Activated CD4-positive, alpha-beta T cell treated with anti-CD3 and anti-CD28 coated beads, Interleukin-2, amount 50 U/mL, for 48 hours (primary cell): ENCODE measurements at places on chromosomes 16 and 17.
A peak's percentile ranks its signal among the peaks of the same experiment; 100 is the strongest.

- no peak for DNase-seq
These were observed 4.4 kb upstream of the WFIKKN2 start for GRCh38 chr17:50830994-50831393.

DNA sequence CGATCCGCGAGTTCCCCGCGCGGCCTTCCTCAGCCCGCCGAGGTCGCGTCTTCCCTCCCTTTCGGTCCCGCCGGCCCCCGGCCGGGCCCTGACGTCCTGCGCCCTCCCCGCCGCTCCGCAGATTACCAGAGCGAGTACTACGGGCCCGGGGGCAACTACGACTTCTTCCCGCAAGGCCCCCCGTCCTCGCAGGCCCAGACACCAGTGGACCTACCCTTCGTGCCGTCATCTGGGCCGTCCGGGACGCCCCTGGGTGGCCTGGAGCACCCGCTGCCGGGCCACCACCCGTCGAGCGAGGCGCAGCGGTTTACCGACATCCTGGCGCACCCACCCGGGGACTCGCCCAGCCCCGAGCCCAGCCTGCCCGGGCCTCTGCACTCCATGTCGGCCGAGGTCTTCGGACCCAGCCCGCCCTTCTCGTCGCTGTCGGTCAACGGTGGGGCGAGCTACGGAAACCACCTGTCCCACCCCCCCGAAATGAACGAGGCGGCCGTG is 5.4 kb downstream of the LHX1 start:
- no peak for DNase-seq

DNA sequence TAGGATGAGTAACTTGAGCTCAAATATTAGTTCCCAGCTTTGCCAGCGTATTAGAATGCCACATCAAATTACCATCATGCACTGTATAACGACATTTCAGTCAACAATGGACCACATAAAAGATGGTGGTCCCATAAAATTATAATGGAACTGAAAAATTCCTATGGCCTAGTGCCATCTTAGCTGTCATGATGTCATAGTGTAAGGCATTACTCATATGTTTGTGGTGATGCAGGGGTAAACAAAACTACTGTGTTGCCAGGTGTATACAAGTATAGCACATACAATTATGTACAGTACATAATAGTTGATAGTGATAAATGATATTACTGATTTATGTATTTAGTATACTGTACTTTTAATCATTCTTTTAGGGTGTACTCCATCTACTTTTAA is 54.4 kb upstream of the NETO2 start:
- no peak for DNase-seq

DNA sequence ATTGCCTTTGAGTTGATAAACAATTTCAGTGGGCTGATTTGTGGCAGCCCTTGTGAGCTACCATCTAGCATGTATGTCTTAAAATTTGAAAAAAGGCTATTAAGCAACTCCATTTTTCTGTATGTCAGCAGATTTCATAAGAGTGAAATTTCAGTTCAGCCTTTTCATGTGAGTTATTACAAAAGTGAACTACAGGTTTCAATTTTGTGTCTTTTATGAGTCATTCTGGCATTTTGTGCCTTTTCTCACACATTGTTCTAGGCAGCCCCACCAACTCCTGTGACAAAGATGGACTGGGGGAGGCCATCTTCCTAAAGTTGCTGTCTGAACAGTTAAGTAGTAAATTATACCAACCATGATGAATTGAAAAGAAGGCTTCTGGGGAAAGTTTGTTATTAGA is 52.1 kb downstream of the USP10 start:
- peak; percentile 20 for DNase-seq

DNA sequence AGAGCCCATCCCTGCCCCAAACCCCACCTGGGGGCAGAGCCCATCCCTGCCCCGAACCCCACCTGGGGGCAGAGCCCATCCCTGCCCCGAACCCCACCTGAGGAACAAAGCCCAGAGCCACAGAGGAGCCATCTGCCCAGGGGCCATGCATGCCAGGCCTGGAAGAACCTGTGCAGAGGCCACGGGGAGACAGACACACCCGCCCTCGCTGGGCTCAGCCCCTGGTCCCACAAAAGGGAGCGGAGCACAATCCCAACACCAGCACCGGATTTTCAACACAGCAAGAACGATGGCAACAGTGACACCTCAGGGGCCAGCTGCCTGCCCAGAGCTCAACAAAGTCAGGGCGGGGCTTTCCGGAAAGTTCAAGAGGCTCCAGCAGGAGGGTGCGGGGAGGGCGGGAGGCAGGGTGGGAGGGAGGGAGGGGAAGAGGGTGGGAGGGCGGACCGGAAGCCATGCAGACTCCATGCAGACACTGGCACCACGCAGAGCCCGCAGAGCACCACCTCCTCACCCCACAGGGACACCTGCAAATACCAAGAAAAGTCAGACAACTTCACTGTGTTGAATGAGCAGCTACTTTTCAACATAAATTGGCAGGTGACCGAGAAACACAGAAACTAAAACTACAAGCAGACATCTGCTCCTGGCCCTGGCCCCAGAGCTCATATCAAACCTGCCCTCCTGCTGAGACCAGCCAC is 27.9 kb upstream of the C16orf95 start:
- peak; percentile 62 for DNase-seq

- DNase-seq = no peak
These were observed 33.4 kb upstream of the CLEC18A start for GRCh38 chr16:69917739-69918138.

GRCh38 chr16:29744541-29745101 is 1.2 kb downstream of the C16orf54 start:
- DNase-seq = no peak

DNA sequence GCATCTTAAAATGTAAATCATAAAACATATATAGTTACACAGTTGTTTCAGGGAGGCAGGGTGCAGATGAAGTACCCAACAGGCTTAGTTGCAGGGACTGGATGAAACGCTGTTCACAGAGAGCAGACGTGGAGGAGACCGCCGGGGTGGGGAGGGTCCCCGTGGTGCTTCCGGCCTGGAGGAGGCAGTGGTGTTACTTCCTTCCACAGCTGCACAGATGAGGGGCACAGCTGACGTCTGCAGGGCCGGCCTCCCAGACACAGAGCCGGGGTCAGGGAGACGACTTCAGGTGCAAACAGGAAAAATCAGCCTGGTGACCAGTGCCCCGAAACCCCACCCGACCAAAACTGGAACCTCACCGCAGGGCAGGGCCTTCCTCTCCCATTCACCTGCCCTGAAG is 17.1 kb downstream of the SPIRE2 start:
- DNase-seq = peak; percentile 27
